ENCODE measurements at places on chromosomes 4 and X. TPM values are rescaled to one million over a fixed set of nuclear protein-coding genes. Genes with fewer than 3 reads are reported as not detected.

GRCh38 chr4:3243136-3243780 is 5.7 kb upstream of the MSANTD1 start:
- no peak for DNase-seq

DNA sequence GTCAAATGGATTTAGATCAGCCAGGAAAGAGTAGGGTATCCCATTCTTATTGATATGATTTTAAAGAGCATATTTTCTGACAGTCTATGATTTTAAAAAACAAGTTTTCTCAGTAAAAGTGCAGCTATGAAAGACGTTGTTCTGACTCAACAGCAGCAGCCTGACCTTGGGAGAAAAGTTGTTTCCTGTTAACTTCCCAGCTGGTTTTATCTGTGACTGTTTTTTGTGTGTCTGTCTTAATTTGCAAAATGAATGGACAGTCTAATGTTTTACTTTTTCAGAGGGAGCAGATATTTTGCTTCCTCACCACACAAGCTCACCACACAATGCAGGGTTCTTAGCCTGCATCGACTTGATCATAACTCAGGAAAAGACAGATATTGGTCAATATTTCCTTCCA is 764 bp upstream of the MTHFD2L start:
- DNase-seq, result no peak

DNA sequence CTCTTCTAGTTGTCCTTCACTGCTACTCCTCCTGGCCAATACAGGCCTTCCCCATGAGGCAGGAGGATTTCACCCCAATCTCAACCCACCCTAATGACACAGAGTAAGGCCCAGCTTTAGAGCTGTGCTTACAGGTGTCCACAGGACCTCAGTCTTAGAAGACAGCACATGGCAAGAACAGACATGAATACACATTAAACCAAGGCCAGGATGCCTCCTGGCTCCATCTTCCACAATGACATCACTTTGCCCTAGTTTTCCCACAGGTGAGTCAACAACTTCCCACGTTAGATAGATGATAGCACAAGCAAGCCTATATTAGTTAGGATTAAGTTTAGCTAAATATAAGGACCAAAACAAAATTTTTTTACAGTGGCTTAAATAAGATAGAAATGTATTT is 63.8 kb upstream of the NOCT start:
- no peak for DNase-seq

DNA sequence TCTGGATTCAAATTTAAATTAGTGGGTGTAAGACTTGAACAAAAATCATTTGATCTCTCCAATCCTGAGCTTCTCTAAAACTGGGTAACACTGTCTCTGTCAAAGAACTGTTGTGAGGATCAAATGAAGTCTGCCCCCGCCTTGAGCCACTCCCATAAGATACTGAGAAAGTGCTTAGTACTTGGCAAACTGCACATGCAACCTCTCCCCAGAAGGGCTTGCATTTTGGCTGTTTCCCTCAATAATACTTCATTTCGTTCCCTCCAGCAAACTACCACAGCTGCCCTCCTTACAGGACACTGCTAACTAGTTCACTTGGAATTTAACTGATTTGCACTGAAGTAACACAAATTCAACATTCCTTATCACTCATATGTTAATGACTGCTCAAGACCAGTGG is 79.8 kb downstream of the APBB2 start:
- DNase-seq, result no peak

DNA sequence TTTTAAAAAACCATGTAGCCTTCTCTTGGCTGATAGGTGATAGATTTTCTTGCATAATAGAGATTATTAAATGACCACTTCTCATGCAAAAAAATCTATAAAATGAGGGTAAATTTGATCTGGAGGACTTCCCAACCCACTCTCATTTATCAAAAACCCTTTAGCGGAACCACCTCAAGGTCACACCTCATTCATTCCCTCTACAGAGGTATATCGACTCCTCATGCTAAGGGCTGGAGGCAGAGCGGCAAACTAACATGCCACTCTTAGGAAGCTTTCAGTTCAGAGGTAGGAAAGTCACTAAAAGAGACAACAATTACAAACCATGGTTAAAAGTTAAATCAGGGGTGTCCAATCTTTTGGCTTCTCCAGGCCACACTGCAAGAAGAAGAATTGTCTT is 90.0 kb downstream of the COX7B2 start:
- no peak for DNase-seq

Gene PF4V1
- total RNA-seq, result not detected

DNA sequence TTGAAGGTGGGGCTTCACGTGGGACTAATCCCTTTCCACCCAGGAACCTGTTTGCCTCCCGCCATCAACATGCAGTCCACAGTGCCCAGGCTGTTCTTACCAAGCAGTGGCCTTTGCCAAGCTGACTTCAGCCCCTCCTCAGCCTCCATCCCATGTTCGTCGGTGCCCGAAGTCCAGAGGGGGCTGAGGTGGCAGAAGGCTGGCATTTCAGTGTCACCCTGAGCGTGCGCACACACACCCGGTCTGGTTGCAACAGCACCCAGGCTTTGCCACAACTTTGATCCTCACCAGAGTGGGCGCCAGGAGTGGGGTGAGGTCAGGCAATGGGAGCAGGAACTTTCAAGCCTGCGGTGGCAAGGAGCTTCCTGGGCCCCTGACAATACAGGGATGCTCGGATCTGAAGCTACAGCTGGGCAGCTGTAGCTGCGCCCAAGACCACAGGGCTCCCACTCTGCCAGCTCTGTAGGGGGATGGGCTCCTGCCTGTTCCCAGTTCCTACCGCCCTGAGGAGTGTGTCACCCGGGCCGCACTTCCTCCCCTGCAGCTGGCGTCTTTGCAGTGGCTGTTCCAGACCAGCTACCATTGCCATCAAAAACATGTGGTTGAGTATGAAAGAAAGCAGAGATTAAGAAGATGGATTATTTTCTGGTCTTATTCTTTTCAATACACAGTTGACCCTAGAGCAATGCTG is 428.0 kb downstream of the EPHA5 start:
- DNase-seq, result no peak

GRCh38 chr4:52600275-52600674 is 58.8 kb downstream of the USP46 start:
- DNase-seq, result no peak

Gene ERAS
- not detected for total RNA-seq

- no peak for DNase-seq
Observed at GRCh38 chrX:67353651-67354370, 190.0 kb upstream of the AR start.

- no peak for DNase-seq
Observed at GRCh38 chr4:83320548-83320947, 14.1 kb downstream of the HPSE start.

DNA sequence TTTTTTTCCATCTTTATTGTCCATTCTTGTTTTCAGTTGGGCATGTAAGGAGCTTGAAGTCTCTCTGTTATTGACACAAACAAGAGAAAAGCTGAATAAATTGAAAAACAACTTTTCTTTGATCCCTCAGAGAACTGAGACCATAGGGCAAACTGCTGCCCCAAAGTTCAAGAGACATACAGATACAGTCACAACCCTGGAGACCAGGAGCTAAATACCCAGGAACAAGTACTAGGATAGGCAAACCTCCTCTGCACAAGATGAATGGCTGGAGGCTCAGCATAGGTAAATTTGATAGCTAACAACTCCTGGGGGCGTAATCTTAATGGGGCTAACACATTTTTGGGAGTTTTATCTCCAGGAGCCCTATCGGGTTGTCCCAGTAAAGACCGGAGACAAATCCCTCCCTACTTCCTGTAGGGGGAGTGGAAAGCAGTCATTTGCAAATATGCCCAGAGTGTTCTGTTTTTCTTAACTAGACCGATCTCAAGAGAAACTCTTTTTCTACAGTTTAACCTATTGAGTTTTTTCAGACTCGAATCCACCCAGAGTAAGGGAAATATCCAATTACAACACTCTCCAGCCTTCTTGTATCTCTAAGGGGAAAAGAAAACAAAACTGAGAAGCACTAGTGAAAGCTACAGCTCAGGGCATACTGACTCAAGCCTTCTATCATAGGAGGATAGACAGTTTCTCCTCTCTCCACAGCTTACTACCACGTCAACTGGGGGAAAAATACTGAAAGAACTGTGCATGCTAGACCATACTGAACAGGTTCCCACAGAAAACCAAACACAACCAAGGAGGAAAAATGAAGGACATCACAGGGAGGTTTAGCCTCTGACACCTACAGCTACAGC is 23.1 kb downstream of the MAGEA8 start:
- DNase-seq, result no peak

GRCh38 chrX:69136546-69137331 is 28.5 kb downstream of the PJA1 start:
- DNase-seq, result peak; percentile 46

DNA sequence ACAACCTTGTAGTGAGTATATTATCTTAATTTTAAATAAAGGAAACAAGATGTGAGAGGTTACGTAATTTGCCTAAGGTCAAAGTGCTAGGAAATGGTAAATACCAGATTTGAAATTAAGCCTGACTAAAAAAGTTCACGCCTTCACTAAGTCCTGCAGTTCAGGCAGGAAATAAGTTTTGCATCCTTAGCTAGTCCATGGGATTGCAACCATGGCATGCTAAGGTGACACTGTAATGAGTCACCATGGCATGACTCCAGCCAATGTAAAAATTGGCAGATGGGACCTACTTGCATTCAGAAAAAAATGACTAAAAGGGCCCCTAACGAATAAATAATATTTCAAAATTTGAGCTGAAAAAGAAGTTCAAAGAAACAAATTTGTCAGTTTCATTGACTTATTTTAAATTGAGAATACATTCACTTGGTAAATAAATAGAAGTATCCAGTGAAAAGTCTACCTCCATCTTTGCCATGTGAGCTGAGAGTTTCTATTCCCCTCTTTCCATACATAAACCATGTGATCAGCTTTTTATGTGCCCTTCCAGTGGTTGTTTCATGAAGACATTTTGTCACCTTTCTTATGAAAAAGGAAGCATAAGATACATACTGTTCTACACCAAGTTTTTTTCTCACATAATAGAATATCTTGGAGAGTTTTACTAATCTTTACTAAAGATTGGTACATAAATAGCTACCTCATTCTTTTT is 72.4 kb downstream of the ANKRD50 start:
- no peak for DNase-seq

Gene FABP2
- not detected for total RNA-seq

Gene GASK1B
- not detected for total RNA-seq

GRCh38 chrX:71167031-71167781 is 22.6 kb downstream of the NLGN3 start:
- DNase-seq, result no peak

Gene IL2RG
- not detected for total RNA-seq

DNA sequence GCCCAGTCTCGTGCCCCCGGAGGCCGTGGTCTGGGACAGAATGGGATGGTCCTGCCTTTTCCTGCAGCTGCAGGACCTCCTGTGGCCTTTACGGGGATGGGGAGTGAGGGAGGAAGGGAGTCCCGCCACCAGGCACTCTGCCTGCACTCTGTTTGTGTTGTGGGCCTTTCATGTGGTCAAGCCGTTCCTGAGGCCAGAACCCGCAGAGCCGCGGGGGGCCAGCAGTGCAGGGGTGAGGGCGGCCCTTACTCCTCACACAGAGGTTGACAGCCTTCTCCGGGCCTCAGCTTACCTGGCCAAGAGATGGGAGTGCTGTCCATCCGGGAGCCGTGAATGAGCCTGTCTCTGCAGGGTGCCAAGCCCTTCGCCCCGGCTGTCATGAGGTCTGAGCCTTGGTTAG is 230.7 kb downstream of the AFAP1 start:
- no peak for DNase-seq

- DNase-seq, result no peak
Observed at GRCh38 chr4:89572224-89572858, 264.6 kb downstream of the SNCA start.

DNA sequence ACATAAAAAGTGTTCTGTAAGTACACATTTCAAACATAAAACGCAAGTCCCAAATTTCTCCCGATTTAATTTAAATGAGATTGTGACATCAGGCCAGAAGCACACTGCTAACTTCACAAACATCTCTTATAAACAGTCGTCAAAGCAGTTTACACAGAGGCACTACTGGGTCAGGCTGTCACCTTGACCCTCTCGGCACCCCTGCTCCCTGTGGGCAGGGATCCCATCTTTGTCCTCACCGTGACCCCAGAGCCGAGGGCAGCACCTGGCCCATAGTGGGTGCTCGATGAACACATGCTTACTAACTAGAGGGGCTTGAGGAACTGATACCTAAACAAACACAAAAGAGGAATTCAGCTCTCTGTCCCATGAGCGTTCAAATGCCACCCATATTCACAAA is 22.2 kb downstream of the QDPR start:
- DNase-seq, result no peak

DNA sequence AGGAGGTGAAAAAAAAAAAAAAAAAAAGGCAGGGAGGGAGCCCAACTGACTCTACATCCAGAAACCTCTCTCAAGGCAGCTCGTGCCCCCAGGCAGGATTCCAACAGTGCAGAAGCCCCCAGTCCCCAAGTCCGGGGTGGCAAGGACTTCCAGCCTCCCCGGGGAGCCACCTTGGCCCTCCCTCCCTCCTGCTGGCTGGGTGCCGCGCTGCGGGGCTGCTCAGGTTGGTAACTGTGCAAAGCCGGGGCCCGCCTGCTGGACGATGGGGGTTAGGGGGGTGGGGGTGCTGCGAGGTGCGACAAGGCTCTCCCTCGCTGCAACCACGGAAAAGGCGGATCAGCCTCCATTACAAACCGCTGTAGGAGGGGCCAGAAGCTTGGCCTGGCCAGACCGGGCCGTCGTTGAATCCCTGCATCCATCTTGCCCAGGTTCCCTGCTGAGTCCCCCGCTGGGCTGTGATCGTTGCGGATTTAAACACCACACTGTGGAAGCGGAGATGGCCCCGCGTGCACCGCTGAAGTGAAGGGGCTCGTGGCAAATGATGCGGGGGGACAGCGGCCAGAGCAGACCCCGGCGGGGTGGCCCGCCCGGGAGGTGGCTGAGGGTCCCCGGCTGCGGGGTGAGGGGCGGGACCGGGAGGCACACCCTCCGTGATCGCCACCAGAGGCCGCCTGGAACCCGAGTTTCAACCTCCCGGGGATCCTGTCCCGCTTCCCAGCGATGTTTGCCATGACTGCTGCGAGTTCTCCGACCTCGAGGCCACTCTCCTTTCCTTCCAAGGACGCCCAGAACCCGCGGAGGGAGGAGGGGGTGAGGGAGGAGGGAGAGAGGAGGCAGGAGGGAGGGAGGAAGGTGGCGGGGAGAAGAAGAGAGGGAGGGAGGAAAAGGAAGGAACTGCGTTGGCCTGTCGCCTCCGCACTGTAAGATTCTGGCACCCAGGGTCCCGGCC is 58.0 kb upstream of the DDX3X start:
- DNase-seq, result peak; percentile 69

Gene TRPC3
- 0.13 TPM for total RNA-seq

Gene MAGEA10
- total RNA-seq, result not detected

Gene TRIM61
- total RNA-seq, result 0.68 TPM

- DNase-seq, result no peak
Observed at GRCh38 chr4:102694791-102695190, 66.0 kb downstream of the MANBA start.

Gene SOX3
- total RNA-seq, result 8.5 TPM

Gene CDKL2
- 1.8 TPM for total RNA-seq

Gene SRPK3
- not detected for total RNA-seq

Gene HSD17B13
- not detected for total RNA-seq
